Upper lobe of left lung (tissue), 6 donors: ENCODE measurements at places on chromosomes 5 and 9.

DNA sequence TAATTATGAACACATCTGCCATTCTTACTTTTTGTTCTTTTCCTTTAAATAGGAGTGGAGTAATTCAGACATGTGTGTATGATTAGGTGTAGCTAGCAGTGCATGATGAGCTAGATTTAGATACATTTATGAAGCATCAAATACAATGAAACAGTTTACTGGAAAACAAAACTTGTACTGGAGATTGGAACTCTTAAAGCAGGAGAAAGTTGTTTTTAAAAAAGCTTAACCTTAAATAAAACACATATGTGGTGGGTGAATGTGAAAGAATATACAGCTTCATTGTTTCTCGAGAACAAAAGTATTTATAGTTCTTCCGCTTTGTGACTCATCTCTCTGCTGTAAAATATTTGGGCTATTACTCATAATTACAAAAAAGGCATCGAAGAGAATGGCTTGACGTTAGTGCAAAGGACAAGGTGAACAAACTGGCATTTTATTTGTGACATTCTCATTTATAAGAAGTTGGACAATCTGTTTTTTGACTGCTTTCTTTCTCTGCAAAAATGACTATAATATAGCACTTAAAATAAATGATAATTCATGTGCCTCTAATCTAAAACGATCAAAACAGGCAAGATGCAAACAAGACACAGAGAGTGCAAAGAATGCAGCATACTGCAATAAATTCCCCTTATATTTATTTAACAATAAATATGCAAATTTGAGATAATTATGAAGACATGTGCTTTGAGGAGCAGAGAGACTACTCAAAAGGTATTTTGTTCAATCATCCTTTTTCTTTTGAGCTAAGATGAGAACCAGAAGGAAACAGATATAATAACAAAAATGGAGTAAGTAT lies 478.8 kb downstream of the CETN3 start:
- no peak for DNase-seq

GRCh38 chr5:149940941-149941644 lies 3.5 kb downstream of the PDE6A start:
- no peak for DNase-seq

DNA sequence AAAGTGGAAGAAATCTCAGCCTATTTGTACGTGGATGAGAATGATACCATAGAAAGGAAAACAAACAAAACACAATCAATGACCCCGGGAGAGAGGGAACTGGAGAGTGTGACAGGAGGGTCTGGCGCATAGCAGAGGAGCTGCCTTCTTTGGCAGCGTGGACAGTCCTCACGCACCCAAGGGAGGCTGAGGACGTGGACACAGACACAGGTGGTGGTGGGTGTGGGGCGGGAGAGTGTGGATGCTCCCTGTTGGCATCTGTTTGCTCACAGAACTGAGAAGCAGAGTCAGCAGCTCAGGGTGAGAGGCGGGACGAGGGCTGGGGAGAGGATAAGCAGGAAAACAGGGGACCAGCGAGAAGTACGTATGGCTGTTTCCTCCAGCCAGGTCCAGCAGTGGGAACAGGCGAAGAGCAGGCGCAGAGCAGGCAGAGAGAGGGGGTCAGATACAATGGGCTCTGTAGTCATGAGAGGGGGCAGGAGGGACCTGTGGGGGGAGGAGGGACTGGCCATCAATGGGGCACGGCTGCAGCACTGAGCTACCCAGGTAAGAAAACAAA lies 10.0 kb downstream of the CMBL start:
- DNase-seq = no peak

GRCh38 chr5:180208435-180209081 lies 453 bp downstream of the RASGEF1C start:
- DNase-seq = peak; percentile 89

DNA sequence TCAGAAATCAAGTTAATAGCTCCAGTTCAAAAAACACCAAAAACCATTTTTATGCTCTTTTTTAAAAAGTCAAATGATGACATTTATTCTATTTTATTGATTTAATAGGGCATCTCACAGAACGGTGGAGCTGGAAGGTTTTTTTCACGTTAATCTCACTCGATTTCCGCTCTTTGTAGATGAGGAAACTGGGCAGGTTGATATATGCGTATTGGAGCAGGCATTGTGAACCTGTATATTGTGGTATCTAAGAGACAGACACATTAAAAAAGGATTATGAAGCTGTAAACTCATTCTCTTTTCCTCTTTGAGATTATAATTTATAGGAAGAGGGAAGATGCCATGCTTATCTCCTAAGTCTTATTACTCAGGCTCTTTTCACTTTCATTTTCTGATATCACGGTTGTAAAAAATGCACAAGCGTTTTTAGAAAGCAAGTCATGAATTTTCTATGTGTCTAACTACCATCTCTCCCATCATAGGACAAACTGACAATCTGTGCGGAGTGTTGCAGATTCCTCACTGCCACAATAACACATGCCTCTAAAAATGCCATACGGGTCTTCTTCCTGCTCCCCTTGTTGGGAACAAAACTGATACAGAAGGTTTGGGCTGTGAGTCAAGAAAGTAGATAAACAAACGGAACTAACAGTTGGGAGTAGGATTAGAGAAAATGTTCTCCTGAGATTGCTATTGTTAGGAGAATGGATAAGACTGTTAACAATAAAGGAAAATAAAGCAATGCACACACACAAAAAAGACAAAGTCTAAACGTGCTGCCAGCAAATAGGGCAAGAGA lies 1997.7 kb downstream of the MAT2B start:
- no peak for DNase-seq

- peak; percentile 21 for DNase-seq
Measured at GRCh38 chr5:42840269-42840668, 28.6 kb upstream of the SELENOP start.

DNA sequence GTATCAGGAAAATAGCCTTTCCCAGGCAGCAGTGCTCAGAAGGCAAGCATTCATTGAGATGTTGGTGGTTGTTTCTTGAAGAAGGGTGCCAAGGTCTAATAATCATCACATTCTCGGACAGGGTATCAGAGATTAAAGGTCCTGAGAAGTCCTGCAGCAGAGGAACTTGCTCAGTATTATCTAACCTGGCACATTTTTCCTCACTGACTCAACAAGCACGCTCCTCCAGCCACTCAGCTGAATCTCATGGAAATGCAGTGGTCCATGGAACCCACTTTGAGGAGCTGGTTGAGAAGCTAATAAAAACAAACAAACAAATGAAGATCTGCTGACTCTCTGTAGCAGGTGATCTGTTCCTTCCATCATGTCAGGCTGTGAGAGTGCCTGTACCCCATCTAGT lies 35.3 kb upstream of the ICE1 start:
- no peak for DNase-seq

- DNase-seq = no peak
Measured at GRCh38 chr5:116750631-116751580, 176.3 kb upstream of the SEMA6A start.

DNA sequence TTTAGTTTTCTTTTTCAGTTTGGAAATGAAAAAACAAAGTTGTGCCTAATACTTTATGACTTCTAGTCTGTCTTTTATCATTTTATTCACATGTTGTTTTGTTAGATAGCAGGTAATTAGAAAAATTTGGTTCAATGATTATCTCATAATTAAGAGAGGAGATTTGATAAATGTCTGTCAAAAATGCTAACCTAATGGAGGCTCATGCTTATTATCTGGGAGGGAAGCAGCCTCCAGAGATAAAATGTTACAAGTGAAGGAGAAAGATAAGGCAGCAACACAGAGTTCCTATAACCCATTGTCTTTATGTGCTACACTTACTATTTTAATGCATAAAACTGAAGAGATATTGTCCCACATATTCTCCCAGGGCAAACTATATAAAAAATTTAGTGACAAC lies 53.5 kb downstream of the SLC27A6 start:
- no peak for DNase-seq

DNA sequence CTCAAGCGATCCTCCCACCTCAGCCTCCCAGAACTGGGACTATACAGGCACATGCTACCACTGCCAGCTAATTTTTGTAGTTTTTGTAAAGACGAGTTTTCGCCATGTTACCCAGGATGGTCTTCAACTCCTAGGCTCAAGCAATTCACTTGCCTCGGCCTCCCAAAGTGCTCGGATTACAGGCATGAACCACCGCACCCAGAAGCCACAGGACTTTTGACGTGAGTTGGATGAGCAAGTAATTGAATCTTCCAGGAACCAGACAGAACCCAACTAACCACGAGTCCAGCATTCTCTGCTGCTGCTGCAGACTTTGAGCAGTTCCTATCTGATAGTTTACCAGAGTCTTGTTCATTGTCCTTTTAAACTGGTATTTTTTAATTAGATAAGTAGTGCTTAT lies 9.6 kb upstream of the ATP6V0E1 start:
- no peak for DNase-seq

DNA sequence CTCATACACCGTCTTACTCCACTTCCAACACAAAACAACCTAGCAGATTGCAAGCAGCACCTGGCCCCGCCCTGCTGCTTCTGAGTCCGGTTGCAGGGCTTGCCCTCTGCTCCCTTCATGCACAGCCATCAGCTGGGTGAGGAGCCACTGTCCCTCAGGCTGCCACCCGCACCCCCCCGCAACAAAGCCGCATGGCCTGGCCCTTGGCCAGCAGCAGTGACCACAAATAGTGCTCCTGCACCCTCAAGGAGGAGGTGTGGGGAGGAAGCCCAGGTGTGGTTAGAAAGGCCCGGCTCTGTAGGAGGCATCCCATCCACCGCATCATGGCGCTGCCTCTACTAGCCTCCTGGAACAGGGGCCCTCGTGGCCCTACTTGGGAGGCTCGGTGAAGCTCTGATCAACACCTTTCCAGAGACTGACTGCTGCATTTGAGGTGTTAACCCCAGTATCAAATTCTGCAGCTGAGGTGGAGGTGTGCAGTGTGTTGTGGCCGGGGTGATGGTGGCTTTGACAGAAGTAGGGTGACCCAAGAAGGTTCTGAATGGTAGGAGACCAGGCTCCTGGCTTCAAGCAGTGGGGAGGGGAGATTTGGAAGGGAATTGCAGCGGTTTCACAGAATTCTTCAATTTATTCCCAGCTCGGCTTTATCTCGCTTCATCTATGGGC lies 52.7 kb downstream of the WNK2 start:
- DNase-seq = no peak

GRCh38 chr5:60916646-60917045 lies 28.2 kb downstream of the ERCC8 start:
- DNase-seq = no peak

DNA sequence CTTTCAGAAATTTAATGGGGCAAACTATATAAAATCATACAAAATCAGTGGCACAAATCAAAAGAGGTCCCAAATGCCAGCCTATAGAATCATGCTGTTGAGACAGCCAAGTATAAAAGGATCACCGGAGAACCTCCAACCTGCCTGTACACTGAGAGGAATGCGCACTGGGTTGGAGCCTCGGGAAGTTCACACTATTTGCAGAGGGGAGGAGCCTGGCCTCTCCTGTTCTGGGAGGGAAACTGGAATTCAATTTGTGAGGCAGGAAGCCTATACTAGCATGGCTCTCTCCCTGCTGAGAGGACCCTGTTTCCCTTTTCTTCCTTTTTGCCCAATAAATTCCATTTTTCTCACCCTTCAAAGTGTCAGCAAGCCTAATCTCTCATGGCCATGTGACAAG lies 406.0 kb downstream of the HINT1 start:
- no peak for DNase-seq

GRCh38 chr9:37908698-37909186 lies 4.8 kb upstream of the SLC25A51 start:
- DNase-seq = no peak

GRCh38 chr5:169020102-169020501 lies 280.8 kb downstream of the SLIT3 start:
- DNase-seq = no peak

GRCh38 chr9:110114859-110115201 lies 93.1 kb downstream of the C9orf152 start:
- DNase-seq = no peak

- no peak for DNase-seq
Measured at GRCh38 chr9:91074866-91075265, 273.2 kb downstream of the SYK start.

- no peak for DNase-seq
Measured at GRCh38 chr9:69190086-69190862, 16.2 kb downstream of the TJP2 start.

GRCh38 chr5:173973616-173973969 lies 15.4 kb upstream of the C5orf47 start:
- peak; percentile 60 for DNase-seq

GRCh38 chr5:150246429-150246828 lies 43.1 kb downstream of the CAMK2A start:
- DNase-seq = no peak

- no peak for DNase-seq
Measured at GRCh38 chr5:158014372-158014771, 155.4 kb upstream of the CLINT1 start.

DNA sequence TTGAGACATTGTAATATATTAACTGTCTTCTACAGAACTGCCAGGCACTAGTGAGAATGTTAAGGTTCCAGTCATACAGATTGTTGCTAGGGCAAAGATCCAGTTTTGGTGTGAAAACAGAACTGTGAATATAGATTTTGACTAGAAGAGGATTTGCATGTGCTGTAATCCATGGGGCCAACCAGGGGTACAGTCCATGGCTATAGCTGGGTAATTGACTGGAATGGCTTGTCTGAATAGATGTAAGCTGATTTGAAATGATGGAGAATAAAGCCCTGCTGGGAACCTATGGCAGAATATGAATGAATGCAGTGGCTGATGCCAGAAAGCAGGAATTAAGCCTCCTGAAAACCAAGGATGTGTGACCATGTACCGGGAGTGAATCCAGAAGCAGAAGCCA lies 748.5 kb upstream of the CDH10 start:
- no peak for DNase-seq

- no peak for DNase-seq
Measured at GRCh38 chr5:83714810-83715209, 5.8 kb downstream of the HAPLN1 start.

- peak; percentile 90 for DNase-seq
Measured at GRCh38 chr9:12775679-12776512, 1.1 kb downstream of the LURAP1L start.

- DNase-seq = no peak
Measured at GRCh38 chr5:111236995-111237394, 12.8 kb downstream of the CAMK4 start.
